Fibroblast of skin of abdomen (primary cell): ENCODE measurements at places on chromosomes 6 and 20.

- DNase-seq = peak; percentile 68
Observed at GRCh38 chr6:111804627-111805235, 68.5 kb downstream of the FYN start.

- peak; percentile 32 for DNase-seq
Observed at GRCh38 chr6:157304899-157305663, 18.2 kb downstream of the TMEM242 start.

DNA sequence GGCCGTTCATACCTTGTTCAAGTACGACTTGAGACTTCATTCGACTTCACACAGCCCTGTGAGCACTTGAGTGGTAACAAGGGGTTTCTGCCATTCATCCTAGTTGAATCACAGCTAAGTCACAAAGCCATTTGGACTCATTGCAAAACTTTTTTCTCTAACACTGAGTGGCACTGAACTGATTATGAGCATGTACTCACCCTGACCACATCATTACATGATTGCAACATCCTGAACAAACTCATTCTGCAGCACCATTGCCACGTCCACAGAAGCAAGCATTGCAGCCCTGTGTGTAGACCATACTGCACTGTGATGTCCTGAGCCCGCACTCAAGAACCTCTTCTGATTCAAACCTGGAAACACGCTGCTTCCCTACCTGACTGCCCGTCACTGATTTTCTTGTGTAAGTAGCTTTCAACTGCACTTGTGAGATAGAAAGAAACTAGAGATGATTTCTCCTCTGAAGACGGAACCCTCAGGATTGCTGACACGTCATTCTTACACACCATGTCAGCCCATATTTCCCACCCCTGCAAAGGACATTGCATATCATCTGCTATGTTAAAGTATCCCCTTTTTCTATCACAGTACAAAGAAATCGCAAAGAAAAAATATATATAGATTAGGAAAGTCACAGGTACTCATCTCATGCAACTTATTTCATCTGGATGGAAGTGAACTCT, 81.6 kb downstream of the C6orf118 start:
- DNase-seq = peak; percentile 86

- no peak for DNase-seq
Observed at GRCh38 chr20:62837790-62838127, 20.9 kb downstream of the COL9A3 start.

DNA sequence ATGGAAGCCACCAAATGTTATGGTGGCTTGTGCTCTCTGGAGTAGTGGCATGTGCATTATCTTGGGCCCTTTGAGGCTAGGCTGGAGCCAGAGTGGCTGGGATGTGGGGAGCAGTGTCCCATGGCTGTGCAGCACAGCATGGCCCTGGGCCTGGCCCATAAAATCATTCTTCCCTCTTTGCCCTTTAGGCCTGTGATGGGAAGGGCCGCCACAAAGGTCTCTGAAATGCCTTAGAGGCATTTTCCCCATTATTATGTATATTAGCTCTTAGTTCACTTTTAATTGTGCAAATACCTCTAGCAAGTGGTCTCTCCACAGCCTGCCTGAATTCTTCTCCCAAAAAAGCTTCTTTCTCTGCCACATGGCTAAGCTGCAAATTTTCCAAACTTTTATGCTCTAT, 297.3 kb upstream of the IRAK1BP1 start:
- no peak for DNase-seq

- DNase-seq = no peak
Observed at GRCh38 chr6:167826896-167827582, at the start of gene AFDN. TSS of gene AFDN (plus strand) at chr6:167826911. CDS start at chr6:167827133, 222 bp downstream.

- peak; percentile 90 for DNase-seq
Observed at GRCh38 chr6:144294016-144294415, 8.9 kb downstream of the UTRN start.

DNA sequence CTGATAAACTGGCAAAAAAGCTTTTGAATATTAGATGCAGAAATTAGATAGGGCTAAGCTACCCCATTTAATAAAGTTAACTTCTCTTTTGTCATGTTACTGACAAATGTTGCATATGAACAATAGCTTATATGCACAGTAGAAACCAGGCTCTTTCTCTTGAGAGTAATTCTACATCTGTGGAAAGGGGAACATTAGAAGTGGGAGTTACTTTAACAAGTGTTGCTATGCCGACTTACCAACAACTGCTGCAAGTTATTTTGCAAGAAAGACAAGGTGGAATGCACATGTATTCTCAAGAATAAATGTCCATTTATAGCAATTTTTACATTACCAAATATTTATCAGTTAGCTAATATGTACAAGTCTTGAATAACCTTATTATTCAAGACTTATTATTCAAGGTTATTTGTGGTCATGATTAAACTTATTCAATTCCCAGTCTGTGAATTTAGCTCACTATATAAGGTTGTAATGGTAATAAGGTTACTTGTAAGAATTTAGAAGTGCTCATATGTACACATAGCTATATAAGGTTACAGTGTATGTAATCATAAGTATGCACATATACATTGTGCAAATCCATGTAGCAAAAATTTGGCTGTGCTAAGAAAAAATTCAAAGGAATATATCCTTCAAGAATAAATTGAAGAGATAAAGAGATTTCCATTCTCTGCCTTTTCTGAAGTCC, 38.3 kb downstream of the ADGRG6 start:
- DNase-seq = no peak

DNA sequence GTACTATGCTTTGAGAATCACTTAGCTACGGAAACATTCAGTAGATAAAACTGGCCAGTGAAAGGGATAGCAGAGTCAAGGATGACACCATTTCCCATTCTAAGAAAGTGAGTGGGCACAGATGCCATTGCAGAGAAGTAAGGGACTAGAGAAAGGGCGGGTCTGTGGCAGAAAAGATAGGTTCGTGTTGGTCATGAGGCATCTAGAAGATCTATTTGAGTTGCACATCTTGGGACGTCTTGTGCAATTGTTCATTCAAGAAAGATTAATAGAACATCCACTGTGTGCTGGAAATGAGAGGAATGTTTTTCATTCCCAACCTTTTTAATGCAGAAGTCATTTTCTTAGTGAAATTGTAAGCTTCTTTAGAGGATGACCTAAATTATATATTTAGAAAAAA, 161.7 kb downstream of the PLCB1 start:
- no peak for DNase-seq

DNA sequence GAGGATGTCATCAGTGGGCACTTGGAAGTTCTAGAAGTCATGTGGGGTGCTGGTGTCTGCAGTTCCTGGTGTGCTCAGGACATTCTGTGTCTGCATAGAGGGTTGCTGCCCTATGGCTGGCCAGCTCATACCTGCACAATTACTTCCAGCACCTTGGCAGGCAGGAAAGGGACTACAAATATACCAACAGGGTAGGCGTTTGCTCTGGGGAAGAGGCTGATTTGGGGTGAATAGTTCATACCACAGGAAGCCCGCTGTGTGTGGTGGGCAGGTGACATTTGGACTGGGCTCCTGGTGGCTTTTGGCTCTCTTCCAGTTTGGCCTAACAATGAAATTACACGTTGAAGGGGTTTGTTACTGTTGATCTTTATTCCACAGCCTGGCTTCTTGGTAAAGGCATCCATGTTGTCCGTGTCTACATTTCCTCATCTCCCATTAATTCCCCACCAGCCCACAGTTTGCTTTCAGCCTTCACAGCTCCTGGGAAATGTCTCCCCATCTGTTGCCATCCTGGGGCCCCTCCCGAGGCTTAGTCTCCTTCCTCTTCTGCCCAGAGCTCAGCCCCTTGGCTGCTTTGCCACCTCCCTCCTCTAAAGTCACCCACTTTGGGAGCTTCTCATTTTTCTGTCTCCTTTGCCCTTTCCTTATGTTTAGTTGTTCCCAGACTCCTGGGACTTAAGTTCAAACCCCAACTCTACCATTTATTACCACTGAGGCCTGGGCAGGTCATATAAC, 88.1 kb downstream of the RSPH3 start:
- DNase-seq = no peak

GRCh38 chr6:157500022-157500421, 119.0 kb downstream of the ZDHHC14 start:
- no peak for DNase-seq

GRCh38 chr6:138242987-138243592, 24.8 kb upstream of the PBOV1 start:
- no peak for DNase-seq

GRCh38 chr20:62923669-62924441, 2.5 kb downstream of the DIDO1 start:
- DNase-seq = no peak

GRCh38 chr6:65402564-65402963, 304.5 kb downstream of the EYS start:
- no peak for DNase-seq

GRCh38 chr6:165183496-165184140, 125.8 kb downstream of the C6orf118 start:
- DNase-seq = no peak

- no peak for DNase-seq
Observed at GRCh38 chr6:45786355-45786781, 229.3 kb downstream of the CLIC5 start.

- DNase-seq = peak; percentile 75
Observed at GRCh38 chr6:153090241-153090930, 40.7 kb downstream of the RGS17 start.

DNA sequence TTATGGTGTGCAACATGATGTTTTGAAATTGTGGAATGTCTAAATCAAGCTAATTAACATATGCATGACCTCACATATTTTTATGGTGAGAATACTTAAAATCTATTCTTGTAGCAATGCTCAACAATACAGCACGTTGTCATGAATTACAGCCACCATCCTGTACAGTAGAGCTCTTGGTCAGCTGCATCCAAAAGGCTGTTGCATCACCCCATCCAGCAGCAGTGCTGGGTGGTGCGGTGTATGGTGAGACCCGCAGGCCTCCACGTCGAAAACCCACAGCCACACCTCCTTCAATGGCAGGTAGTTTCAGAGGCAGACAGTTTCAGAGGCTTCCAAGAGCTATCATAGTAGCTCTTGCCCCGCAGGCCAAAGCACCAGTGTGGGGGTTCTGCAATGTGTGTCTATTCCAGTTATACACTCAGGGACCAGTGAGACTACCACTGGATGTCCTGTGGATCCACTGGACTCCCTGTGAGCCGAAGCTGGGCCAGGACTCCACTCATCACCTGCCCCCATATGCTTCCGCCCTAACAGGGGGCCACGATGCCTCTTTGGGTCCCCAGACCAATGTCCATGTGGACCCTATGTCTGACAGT, 23.4 kb downstream of the PACSIN1 start:
- no peak for DNase-seq

DNA sequence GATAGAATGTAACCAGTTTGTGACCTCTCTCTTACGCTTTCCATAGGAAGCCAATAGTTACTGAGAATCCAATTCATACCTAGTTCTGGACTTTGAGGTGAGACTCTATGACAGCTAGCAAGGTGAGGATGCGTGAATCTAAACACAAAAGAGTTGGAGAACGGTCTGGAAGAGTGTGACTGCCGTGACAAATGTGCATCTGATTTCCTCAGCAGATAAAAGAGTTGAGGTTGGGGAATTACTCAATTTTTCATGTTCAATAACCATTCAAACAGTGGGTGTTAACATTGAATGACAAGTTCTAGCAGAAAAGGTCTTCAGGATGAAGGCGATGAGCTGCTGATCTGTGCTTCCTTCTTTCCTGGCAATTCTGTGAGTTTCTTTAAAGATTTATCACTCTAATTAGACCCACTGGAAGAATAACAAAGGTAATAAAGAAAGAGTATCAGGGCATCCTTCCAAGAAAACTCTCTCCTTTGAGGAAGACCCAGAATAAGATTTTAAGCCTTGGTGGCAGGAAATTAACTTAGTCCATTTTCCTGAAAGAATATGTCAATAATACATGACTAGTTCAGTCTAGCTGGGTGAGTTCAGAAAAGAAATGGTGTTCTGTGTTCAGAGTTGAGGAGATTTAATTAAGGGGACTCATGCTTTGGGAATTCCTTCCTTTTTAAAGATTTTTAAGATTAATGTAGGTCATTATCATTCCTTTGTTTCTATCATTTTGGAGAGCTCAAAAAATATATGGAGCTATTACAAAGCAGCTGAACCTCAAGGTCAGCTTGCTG, 24.5 kb downstream of the KIF3B start:
- DNase-seq = no peak

DNA sequence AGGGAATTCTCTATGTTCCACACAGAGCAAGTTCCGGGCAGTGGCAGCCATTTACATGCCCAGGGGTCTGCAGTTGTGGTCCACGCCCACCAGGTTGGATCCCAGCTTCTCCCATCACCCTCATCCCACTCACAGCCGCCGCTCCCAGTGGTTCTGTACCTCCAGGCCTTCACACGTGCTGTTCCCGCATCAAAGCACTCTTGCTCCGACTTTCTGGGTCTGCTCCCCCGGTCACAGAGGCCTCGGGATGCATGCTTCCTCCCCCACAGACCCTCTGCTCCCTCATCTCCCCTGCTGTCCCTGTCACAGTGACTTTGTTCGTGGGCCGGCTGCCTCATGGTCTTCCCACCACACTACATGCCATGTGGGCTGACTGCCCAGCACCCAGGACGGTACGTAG, 332.5 kb downstream of the TAF4 start:
- no peak for DNase-seq

DNA sequence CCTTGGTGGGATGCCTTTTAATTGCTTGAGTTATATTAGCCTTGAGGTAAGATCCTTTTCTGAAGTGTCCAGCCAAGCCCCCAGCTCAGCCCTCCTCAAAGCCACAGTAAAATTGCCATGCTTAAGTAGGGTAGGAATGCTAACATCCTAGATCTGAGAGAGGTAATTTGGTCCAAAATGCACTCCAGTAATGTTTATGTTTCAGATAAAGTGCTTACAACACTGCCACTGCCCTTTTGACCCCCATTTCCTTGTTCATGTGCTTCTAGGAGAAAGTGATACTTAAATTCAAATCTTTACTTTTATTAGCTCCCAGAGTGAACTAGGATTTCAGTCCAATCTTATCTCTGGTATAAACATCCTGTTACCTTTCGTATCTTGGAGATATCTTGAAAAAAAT, 318.0 kb downstream of the BMP2 start:
- no peak for DNase-seq

- DNase-seq = peak; percentile 91
Observed at GRCh38 chr6:112475083-112475482, 128.0 kb downstream of the RFPL4B start.

DNA sequence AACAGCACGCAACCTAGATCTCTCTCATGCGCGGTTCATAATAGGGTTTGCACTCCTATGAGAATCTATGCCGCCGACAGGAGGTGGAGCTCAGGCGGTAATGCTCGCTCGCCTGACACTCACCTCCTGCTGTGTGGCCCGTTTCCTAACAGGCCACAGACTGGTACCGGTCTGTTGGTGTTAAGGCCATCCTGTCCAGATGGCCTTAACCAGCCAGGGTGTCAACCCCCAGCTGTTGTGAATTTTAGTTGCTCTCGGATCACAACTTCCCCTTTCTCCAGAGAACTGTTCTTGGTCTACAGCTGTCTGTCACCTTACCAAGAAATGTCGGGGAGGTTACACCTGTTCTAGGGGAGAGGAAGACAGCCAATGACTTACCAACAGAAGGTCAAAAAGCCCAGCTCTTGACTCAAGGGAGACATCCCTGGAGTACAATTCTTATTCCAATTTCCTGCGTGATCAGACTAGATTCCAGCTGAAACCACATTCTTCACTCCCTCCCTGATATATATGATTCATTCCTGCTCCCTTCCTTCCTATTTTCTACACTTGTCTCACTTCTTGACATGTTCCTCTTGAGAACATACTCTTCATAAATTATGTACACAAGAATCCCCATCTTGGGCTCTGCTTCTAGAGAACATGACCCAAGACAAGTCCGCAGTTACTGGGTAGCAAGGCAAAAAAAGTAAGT, 23.1 kb upstream of the DNAAF9 start:
- no peak for DNase-seq
